Thymus (tissue), 14 donors: ENCODE measurements at places on chromosomes 4 and X.
A peak's percentile ranks its signal among the peaks of the same experiment; 100 is the strongest.

GRCh38 chr4:138522366-138522765, 280.2 kb upstream of the SLC7A11 start:
- no peak overlapping the region for H3K4me3 ChIP-seq
- H3K27me3 ChIP-seq, result no peaks in the 10 kb centered on the region
- H3K36me3 ChIP-seq, result no peaks in the 10 kb centered on the region
- H3K27ac ChIP-seq, result no peak overlapping the region
- DNase-seq, result no peak
- H3K4me1 ChIP-seq, result no peaks in the 10 kb centered on the region

DNA sequence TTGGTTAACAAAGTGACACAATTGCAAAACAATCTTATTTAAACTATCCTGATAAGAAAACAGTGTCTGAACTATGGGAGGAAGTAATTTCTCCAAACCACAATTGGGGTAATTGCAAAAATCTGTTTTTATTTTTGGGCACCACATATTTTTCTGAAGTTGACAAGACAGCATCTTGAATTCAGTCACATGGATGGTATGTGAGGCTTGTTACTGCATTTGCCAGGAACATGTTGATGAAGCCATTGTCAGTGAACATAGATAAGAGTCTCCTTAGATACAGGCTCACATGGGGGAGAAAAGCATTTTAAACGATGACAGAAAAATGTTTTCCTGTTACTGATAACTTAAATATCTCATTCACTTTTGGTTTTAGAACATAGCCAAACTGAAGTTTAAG, 5.5 kb upstream of the USP53 start:
- H3K4me1 ChIP-seq, result peaks cover 2% of the 10 kb centered on the region
- peaks cover 3% of the 10 kb centered on the region for H3K27me3 ChIP-seq
- H3K4me3 ChIP-seq, result no peak overlapping the region
- H3K36me3 ChIP-seq, result no peaks in the 10 kb centered on the region

DNA sequence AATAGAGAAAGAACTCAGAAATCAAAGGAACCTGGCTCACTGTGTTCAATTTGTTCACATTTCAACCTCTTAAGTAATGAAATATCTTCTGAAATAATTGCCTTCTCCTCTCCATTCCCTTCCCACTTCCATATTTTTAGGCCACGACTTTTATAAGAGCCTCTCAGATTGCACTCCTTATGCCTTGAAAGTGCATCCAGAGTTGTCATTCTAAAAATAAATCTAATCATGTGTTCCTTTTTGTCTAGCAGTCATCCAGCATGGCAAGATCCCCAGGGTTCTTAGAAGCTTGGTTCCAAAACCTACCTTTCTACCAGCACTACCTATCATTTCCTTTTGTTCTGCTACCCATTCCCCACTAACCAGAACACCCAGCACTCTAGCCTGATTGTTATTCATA, 42.4 kb upstream of the RPA4 start:
- DNase-seq, result no peak
- no peaks in the 10 kb centered on the region for H3K27me3 ChIP-seq
- H3K27ac ChIP-seq, result no peak overlapping the region
- no peaks in the 10 kb centered on the region for H3K4me1 ChIP-seq

DNA sequence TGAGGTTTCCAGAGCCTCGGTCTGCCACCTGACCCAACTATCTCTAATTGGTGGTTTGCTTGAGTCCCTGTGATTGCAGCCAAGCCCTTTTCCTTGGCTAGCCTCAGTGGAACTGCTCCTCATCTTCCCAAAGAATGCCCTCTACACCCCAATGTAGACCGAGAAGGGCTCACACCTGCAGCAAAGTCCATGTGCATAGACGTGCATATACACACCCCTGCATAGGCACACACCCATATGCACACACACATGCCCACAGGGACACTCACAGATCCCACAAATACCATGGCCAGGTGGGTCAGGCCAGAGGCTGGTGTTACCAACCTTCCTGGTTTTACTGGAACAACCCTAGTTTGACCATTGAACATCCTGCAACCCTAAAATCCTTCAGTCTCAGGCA, 332 bp downstream of the AWAT2 start:
- H3K27ac ChIP-seq, result no peak overlapping the region
- DNase-seq, result no peak
- no peak overlapping the region for H3K4me3 ChIP-seq
- H3K4me1 ChIP-seq, result no peaks in the 10 kb centered on the region
- no peaks in the 10 kb centered on the region for H3K27me3 ChIP-seq

- H3K36me3 ChIP-seq, result no peaks in the 10 kb centered on the region
- peaks cover 20% of the 10 kb centered on the region for H3K4me1 ChIP-seq
- peaks cover 6% of the 10 kb centered on the region for H3K27me3 ChIP-seq
- no peak for DNase-seq
- H3K27ac ChIP-seq, result no peak overlapping the region
These were observed 12.2 kb upstream of the DUSP9 start for GRCh38 chrX:153634832-153635231.

GRCh38 chrX:39905946-39906345, 191.8 kb downstream of the BCOR start:
- no peak overlapping the region for H3K27ac ChIP-seq
- peaks cover 26% of the 10 kb centered on the region for H3K4me1 ChIP-seq
- no peak for DNase-seq

- H3K36me3 ChIP-seq, result no peaks in the 10 kb centered on the region
- no peaks in the 10 kb centered on the region for H3K27me3 ChIP-seq
- no peaks in the 10 kb centered on the region for H3K4me1 ChIP-seq
- no peak overlapping the region for H3K4me3 ChIP-seq
- H3K27ac ChIP-seq, result no peak overlapping the region
- no peak for DNase-seq
These were observed 656.6 kb downstream of the ANKRD50 start for GRCh38 chr4:124055896-124056295.

DNA sequence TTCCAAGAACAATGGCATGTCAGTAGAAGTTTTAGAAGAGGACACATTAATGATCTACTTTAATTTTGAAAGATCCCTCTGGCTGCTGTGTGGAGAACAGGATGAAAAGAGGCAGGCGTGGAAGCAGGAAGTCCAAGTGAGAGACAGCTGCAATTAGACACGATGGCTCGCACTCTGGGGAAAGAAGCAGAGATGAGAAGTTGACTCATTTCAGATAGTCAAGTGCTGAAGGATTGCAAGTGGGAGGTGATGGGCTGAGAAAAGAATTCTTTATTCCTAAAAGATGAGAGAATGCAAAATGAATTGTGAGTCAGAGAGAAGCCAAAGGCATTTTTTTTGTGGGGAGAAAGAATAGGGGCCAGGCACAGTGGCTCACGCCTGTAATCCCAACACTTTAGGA, 16.5 kb downstream of the RXFP1 start:
- DNase-seq, result no peak
- H3K36me3 ChIP-seq, result no peaks in the 10 kb centered on the region
- H3K4me3 ChIP-seq, result no peak overlapping the region
- H3K4me1 ChIP-seq, result no peaks in the 10 kb centered on the region

DNA sequence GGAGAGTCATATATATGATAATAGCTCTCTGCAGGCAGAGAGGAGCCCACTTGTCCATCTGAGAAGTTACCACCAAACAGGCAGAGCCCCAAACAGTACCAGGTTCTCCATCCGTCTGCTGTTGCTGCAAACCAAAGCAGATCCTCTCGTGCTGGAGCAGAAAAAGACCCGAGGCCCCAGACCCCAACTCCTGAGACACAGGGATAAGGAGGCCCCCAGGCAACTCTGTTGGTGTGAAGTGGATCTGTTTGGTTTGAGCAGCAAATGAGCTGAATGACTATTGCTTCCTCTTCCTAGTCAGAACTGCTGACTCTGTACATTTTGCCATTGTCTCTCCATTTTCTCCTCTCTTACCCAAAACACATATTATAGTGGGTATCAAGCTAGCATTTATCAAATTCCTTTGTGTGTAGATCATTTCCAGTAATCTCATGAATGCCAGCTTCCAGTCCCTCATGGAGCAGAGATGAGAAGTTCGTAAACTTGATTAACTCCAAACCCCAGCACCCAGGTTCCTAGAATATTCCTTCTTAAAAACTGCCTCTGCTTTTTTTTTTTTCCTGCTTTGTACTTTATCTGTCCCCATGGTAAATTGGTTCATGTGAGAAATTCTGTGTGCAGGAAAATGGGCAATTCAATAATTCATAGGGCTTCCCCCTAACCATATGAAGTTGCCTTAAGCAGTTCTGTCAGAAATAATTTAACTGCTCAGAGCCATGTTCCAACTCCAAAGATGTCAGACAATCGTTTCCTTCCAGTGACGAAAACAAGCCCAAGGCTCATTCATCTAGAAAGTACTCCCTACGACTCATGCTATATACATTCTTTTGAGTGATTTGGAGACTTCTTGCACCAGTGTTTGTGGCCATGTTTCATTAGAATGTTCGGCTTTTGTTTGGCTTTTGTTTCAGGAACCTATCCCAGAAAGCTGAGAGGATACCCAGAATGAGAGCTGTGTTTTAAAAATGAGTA, 98.6 kb upstream of the ATXN3L start:
- H3K27ac ChIP-seq, result no peak overlapping the region
- no peak overlapping the region for H3K4me3 ChIP-seq
- H3K4me1 ChIP-seq, result no peaks in the 10 kb centered on the region

- no peak overlapping the region for H3K4me3 ChIP-seq
- H3K4me1 ChIP-seq, result no peaks in the 10 kb centered on the region
- H3K36me3 ChIP-seq, result no peaks in the 10 kb centered on the region
- no peak for DNase-seq
- no peak overlapping the region for H3K27ac ChIP-seq
These were observed 300.7 kb upstream of the CXXC4 start for GRCh38 chr4:104795264-104795939.

GRCh38 chr4:57127361-57127760, 17.2 kb upstream of the IGFBP7 start:
- no peaks in the 10 kb centered on the region for H3K27me3 ChIP-seq
- H3K4me3 ChIP-seq, result no peak overlapping the region
- DNase-seq, result no peak

DNA sequence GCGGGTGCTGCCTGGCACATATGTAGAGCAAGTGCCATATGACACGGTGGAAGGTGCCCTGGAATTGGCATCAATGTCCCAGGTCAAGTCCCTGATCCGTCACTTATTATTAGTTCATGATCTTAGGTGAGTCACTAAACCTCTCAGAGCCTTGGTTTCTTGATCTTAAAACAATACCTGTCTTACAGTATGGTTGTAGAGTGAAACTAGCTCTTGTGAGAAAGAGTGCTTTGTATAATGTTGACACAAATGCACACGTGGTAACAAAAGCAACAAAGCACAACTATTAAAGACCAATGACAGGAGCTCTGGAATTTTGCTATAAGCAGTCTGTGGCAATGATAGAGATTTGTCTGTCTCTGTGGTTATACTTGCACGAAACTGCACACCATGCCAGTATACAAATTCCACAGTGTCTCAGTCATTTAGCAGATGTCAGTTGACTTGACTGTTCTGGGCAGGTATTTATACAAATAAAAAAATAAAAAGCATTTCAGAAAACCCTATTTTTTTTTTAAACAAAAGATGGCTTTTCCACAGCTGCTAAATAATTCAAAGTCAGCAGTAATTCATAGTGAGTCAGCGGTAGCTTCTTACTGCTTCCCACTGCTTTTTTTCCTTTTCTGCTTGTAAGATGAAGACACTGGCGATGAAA, 19.7 kb upstream of the ACSL1 start:
- no peak overlapping the region for H3K27ac ChIP-seq
- H3K27me3 ChIP-seq, result no peaks in the 10 kb centered on the region
- DNase-seq, result no peak
- no peak overlapping the region for H3K4me3 ChIP-seq
- H3K4me1 ChIP-seq, result no peaks in the 10 kb centered on the region
- no peaks in the 10 kb centered on the region for H3K36me3 ChIP-seq

DNA sequence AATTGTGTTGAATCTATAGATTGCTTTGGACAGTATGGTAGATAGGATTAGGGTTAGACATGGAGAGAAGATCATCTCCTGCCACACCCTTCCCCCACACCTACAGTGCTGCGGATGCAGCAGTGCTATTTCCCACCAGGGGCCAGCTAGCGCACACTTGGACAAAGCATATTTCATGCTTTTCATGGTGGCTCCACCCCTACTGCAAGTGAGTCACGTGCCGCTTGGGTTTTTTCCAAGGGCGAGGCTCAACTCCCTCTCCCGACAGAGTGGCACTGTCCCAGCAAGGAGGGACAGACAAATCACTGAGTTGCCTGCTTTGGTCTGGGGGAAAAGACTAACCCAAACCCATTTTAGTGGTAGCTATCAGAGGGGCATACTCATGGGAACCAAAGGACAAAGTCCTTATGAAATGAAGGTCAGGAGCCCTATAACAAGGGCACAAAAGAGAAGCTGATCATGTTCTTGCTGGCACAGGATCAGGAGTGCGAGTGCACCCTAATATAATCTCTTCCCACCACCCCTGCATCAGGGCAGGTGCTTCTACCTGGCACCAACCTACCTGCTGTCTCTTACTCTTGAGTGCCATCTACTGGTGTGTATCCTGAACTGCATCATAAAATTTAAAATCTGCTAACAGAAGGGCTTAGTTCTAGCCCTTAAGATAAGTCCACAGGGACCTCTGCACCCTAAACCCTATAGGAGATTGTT, 55.1 kb upstream of the PGAM4 start:
- H3K4me1 ChIP-seq, result no peaks in the 10 kb centered on the region
- peak; percentile 9 for DNase-seq
- no peak overlapping the region for H3K27ac ChIP-seq

DNA sequence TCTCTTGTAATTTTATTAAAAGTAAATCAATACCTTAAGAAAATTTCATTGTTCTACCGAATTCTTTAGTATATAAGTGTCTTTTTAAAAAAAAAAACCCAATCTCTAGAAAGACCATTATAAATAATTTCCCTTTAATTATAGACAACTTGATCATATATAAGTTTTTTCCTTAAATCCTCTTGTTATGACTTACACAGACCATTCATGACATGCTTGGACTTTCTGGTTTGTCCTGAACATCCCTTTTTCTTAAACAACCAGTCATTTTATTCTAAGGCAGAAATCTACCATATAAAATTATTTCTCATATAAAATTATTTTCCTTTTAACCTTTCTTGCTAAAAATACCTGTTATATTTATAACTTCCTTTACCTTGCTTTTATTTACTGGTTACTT, 15.4 kb upstream of the FHDC1 start:
- no peaks in the 10 kb centered on the region for H3K36me3 ChIP-seq
- no peaks in the 10 kb centered on the region for H3K27me3 ChIP-seq
- H3K4me3 ChIP-seq, result no peak overlapping the region
- H3K4me1 ChIP-seq, result no peaks in the 10 kb centered on the region
- no peak for DNase-seq

GRCh38 chr4:111930659-111931058, 214.6 kb upstream of the FAM241A start:
- H3K4me1 ChIP-seq, result no peaks in the 10 kb centered on the region
- DNase-seq, result no peak
- H3K4me3 ChIP-seq, result no peak overlapping the region
- H3K27me3 ChIP-seq, result no peaks in the 10 kb centered on the region
